ENCODE measurements at places on chromosomes 5 and 9. TPM values are rescaled to one million over a fixed set of nuclear protein-coding genes. Genes with fewer than 3 reads are reported as not detected.

LCN6 gene
- total RNA-seq: 7.8 TPM

GRM6 gene
- not detected for total RNA-seq

GDF9 gene
- 0.09 TPM for total RNA-seq

CHSY3 gene
- total RNA-seq: 0.09 TPM

CCDC69 gene
- 53.8 TPM for total RNA-seq

LRRC70 gene
- 0.36 TPM for total RNA-seq

ASTN2 gene
- total RNA-seq: 153 TPM

HAPLN1 gene
- 0.14 TPM for total RNA-seq

RANBP17 gene
- total RNA-seq: 19.8 TPM

KCNV2 gene
- not detected for total RNA-seq

CSF1R gene
- 36.4 TPM for total RNA-seq

GABRP gene
- 5.5 TPM for total RNA-seq

SWI5 gene
- 38.5 TPM for total RNA-seq

RASGRF2 gene
- 3.0 TPM for total RNA-seq

CDKN2AIPNL gene
- 41.3 TPM for total RNA-seq

AK8 gene
- 3.3 TPM for total RNA-seq

LOX gene
- 9.1 TPM for total RNA-seq

ARID3C gene
- total RNA-seq: not detected

SOHLH1 gene
- total RNA-seq: not detected

TAF11L13 gene
- total RNA-seq: not detected

SCGB3A1 gene
- total RNA-seq: 32.2 TPM

CNTNAP3B gene
- 22.0 TPM for total RNA-seq

TRAF1 gene
- 3.1 TPM for total RNA-seq

SPATA31A3 gene
- total RNA-seq: 0.74 TPM

ADGRD2 gene
- 4.0 TPM for total RNA-seq

IL17B gene
- not detected for total RNA-seq

PRLR gene
- 7.1 TPM for total RNA-seq

NEUROG1 gene
- not detected for total RNA-seq

TEX48 gene
- not detected for total RNA-seq

BICD2 gene
- 48.3 TPM for total RNA-seq

ACOT12 gene
- total RNA-seq: 1.0 TPM

INSYN2B gene
- 8.4 TPM for total RNA-seq

RIOK2 gene
- total RNA-seq: 20.5 TPM

SPINK6 gene
- not detected for total RNA-seq

PTPRD gene
- total RNA-seq: 23.1 TPM

SLC9A3 gene
- total RNA-seq: 5.3 TPM

CCL27 gene
- total RNA-seq: not detected

SLC6A7 gene
- not detected for total RNA-seq

NR4A3 gene
- total RNA-seq: 1.1 TPM

FRRS1L gene
- total RNA-seq: 1.6 TPM

NTNG2 gene
- 37.4 TPM for total RNA-seq

SLCO6A1 gene
- total RNA-seq: 1.7 TPM

GABRA6 gene
- not detected for total RNA-seq

TAS2R1 gene
- not detected for total RNA-seq

Data from prostate gland (tissue), 2 donors.